Inflammatory macrophage treated with lipopolysaccharide for 4 hours (primary cell): ENCODE measurements at places on chromosomes 16 and 17.

DNA sequence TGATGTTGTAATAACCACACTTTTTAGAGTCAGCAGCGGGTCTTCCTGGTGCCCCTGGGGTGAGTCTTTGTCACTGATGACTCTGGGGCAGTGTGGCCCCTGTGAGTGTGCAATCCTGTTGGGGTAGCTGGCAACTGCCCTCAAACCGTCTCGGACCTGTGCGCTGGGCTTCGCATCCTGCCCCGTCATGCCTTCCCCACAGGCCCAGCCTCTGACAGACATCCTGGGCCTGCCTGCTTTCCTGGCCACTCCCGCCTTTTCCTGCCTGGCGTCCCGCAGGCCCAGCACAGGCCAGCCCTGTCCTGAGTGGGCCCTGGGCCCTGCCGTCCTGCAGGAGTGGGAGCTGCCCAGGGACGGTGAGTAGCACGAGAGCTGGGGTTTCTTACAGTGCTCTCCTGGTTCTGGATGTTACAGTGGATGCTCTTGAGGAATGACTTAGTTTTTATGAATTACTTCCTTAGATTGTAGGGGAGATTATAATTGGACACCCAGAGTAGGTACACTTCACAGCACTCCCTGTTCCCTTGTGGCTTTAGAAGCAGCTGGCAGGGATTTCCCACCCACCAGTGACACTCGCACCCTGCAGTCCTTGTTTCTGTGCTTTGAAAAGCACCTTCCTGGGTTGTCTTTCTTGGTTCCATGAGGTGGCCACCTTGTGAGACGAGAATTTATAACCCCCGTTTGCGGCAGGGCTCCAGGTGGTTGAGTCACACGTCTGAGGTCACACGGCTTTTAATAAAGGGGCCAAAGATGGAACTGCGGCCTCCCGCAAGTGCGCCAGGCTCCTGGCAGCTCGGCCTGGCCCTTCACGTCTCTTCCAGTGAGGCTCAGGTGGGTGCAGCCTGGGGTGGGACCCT is 50.0 kb upstream of the CAPN15 start:
- no peak for DNase-seq

GRCh38 chr17:73187203-73187769 is 5.6 kb upstream of the COG1 start:
- no peak for DNase-seq

DNA sequence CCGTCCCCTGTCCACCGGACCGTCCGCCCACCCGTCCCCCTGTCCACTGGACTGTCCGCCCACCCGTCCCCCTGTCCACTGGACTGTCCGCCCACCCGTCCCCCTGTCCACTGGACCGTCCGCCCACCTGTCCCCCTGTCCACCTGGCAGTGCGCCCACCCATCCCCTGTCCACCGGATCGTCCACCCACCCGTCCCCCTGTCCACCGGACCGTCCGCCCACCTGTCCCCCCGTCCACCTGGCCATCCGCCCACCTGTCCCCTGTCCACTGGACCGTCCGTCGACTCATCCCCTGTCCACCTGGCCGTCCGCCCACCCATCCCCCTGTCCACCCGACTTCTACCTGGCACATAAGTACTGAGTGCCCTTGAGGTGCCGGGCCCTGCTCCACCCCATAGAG is 76.6 kb downstream of the LMF1 start:
- no peak for DNase-seq

DNA sequence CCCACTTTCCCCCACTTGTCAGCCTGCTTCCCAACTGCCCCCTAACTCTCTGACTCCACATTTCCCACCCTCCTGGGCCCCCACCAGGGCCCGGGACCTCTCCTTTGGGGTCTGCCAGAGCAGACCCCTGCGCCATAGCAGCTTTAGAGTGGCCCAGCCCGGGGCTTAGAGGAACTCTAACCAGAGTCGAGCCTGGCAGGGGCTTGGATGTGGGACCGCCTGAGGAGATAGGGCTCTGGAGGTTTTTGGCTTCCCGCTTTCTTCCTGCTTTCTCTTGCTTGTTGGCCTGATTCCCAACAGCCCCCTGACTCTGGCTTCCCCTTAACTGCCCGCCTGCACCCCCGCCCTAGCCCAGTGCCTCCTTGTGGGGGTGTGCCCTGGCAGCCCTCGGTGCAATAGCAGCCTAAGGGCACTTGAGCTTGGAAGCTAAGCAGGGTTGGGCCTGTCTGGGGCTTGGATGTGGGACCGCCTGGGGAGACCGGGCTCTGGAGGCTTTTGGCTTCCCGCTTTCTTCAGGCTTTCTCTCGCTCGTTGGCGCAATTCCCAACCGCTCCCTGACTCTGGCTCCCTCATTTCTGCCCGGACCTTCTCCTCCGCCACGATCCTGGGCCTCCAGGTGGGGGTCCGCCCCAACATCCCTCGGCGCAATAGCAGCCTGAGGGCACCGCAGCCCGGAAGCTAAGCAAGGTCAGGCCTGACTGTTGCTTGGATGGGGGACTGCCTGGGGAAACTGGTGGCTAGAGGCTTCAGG is 2292.0 kb downstream of the TP53TG3F start:
- DNase-seq = no peak

DNA sequence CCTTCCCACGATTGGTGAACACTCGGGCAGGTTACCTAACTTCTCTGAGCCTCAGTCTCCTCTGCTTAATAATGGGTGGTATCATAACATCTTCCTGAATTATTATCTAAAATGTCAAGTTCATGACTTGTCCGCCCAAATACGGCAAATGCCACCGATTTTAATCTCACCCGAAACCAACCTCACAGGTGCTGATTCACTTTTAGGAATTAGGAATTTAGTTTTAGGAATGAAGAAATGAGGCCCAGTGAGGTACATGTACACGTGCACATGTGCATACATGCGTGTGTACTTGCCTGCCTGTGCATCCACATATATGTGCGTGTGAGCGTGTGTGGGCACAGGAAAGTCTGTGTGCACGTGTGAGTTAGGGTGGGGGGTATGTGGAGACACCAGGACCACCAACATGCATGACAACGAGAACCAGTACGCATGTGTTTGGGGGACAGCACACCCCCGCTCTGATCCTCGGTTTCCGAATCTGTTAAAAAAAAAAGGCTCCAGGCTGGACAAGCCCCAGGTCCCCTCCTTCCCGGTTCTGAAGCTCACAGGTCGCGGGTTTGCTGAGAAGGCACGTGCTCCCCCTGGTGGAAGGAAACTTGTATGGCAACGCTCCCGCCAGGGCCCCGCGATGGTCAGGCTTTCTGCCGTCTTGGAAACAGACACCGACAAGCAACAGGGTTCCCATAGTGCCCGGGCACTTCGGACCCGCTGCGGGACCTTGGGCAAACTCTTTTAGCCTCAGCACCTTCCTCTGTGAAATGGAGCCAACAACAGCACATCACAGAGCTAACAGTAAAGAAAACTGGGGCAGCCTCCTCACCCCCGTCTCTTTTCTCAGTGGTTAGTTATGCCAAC is 219.2 kb downstream of the RBFOX3 start:
- peak; percentile 53 for DNase-seq

DNA sequence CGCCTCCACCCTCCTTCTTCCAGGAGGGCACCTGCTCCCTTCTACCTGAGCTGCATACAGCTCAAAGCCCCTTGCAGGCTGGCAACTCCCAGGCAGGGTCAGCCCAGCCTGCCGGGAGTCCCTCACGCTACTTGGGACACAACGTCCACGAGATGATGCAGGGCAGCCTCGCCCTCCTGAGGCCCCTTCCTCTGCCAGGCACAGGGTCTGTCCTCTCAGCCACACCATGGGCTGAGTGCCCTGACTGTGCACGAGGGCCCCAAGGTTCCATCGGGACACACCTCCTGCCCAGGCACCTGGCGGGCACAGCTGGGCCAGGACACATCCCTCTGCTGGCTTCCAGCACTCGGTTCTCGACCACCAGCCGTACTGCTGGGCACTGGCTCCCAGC is 30.9 kb upstream of the ZC3H18 start:
- no peak for DNase-seq

DNA sequence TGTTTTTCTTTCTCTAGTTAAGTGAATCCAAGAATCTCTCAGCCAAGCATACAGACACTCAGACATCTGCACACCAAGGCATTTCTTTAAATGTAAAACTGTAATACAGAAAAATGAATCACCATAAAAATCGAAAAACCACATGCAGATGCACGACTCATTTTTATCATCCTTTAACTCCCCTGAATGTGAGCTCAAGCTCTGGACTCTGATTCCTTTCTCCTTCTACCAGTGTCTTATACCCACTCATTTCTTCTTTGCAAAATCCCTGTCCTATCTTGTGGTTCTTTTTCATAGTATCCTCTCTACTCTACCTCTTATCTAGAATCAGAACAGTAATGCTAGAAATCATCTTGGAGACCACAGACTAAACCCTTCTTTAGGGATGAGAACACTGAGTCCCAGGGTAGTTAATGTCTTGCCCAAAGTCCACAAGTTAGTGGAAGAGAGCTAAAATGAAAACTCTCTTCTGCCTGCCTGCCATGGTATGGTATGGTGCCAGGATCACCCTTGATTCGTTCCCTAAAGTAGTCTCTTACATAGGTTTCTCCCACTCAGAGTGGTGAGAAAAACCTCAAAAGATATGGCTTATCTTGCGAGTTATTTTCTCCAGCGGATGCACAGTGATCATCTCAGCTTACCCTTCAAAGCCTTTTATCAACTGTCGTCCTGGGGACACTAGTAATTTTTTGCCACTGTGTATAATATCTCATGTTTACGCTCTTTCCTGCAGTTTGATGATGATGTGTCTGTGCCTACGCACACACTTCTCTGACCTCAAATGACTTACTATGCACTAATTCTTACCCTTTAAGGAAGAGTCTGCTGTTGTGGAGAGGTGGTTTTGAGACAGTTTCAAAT is 30.2 kb downstream of the BRD7 start:
- DNase-seq = no peak

- no peak for DNase-seq
These were observed 1.5 kb upstream of the SUMO2 start for GRCh38 chr17:75183999-75184884.

DNA sequence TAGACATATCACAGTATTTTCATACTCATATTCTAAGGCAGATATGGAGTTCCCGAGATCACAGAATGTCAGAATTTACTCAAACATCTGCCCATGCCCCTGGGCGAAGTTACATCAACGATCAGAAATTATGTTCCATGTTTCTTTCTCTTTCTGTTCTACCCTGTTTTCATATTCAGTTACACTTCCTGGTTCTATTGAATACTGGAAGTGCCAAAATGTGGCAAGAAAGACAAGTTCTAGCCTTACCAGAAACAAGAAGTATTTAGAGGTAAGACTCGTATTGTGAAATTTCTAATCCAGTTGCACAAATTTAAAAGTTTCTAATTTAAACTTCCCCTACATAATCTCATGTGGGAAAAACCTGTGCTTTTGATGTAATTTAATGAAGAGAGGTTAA is 36.1 kb downstream of the KCNJ2 start:
- DNase-seq = peak; percentile 98

DNA sequence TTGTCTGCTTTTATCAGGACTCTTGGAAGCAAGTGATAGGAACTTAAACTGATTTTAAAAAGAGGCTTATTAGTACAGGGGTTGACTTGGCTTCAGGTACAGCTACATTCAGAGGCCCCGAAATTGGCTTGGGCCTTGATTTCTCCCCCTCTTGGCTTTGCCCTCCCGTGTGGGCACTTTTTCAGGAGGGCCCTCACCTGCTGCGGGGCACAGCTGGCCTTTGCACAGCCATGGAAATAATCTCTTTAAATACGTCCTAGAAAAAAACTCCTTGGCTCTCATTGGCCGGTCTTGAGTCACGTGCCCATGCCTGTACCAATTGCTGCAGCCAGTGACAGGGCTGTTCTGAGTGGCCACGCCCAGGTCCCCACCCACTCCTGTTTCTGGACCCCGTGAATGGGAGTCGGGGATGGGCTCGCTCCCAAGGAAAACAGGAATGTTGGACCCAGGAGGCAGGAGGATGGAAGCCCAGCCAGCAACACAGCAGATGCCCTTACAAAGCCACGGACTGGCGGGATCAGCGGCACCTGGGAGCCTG is 15.0 kb downstream of the CA5A start:
- DNase-seq = no peak

DNA sequence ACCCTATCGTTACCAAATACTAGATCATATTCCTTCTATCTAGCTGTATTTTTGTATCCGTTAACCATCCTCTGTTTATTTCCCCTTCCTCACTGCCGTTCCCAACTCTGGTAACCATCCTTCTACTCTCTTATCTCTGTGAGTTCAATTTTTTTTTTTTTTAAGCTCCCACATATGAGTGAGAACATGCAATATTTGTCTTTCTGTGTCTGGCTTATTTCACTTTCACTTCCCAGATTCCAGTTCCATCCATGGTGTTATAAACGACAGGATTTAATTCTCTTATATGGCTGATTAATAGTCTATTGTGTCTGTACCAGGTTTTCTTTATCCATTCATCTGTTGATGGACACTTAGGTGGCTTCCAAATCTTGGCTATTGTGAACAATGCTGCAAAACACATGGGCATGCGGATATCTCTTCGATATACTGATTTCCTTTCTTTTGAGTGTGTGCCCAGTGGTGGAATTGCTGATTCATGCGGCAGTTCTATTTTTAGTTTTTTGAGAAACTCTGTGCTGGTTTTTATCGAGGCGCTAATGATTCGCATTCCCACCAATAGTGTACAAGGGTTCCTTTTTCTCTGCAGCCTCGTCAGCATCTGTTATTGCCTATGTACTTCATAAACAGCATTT is 599.6 kb downstream of the TMEM114 start:
- DNase-seq = peak; percentile 0

GRCh38 chr17:67360880-67361279 is 5.5 kb downstream of the PSMD12 start:
- DNase-seq = no peak

DNA sequence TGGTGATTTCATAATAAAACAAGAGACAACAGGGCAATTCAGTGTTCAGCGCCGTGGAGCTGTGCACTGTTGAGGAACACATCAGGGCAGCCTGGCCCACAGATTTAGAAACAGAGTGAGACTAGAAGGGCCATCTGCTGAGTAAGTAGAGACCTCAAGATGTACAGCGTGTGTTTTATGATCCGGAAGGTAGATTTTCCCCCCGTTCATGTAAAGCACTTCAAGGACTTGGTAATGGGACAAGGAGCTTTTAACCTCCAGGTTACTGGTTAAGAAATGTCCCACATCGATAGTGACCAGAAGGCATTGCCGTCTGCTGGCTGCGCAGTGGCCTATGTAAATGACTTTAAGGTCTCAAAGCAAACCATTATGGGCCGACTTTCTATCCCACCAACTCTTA is 1057.7 kb upstream of the EEF2KMT start:
- DNase-seq = no peak

GRCh38 chr16:12191102-12191501 is 214.6 kb downstream of the SNX29 start:
- no peak for DNase-seq

- no peak for DNase-seq
These were observed 6.8 kb downstream of the ZNF207 start for GRCh38 chr17:32356750-32357149.

- DNase-seq = no peak
These were observed 88.6 kb downstream of the RAB11FIP4 start for GRCh38 chr17:31480067-31480466.

DNA sequence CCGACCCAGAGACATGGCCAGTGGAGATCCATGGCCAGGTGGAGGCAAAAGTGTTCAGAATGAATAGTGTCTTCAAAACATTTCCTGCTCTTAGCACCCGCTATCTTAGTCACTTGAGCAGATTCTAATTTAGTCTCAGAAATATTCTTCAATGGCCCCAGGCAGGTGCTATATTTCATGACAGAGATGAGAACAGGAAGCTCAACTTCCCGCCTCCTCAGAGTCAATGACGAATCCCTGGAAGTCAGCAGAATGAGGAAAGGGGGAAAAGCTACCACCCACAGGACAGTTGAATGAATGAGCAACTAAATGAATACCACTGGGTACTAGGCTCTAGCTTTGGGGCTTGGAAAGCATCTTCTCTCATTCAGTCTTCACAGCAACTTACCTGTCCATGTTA is 147.2 kb downstream of the ASIC2 start:
- DNase-seq = no peak
